Activated CD8-positive, alpha-beta memory T cell treated with anti-CD3 and anti-CD28 coated beads for 1 hour (primary cell): ENCODE measurements at places on chromosomes 12 and 14.

- no peak for DNase-seq
Observed at GRCh38 chr12:68159681-68160304, at the start of gene IFNG. TSS of gene IFNG (minus strand) at chr12:68159740. CDS start at chr12:68159615, 125 bp downstream.

DNA sequence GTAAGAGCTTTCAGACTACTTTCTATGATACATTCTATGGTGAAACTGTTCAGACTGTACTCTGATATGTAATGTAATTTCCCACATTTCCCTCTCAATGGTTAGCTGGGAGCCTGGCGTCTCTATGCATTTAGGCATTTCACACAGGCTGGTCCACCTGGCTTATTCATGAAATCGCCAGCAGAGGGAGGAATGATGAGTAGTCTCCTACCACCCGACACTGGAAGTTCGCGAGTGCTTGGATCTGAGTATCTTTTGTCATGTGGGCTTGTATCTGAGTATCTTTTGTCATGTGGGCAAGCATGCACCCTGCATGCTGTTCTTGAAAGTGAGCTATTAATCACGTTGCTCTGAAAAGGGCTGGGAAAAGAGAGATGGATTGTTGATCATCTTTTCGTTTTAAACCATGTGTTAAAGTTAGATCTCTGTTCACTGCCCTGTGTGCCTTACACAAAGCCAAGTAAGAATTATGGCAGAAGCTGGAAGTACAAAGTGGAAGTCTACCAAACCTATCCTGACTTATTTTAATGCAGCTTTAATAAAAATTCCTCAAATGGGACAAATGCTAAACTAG lies 235.0 kb downstream of the ATP23 start:
- DNase-seq = no peak

GRCh38 chr14:76551906-76552305 lies 176.0 kb downstream of the ESRRB start:
- DNase-seq = no peak

GRCh38 chr14:101849640-101850039 lies 88.1 kb downstream of the PPP2R5C start:
- DNase-seq = no peak

GRCh38 chr14:34688470-34689206 lies 25.8 kb downstream of the CFL2 start:
- DNase-seq = no peak

GRCh38 chr14:99616832-99617800 lies 13.1 kb upstream of the CCDC85C start:
- no peak for DNase-seq
